ENCODE measurements at places on chromosomes 2 and 18. TPM values are rescaled to one million over a fixed set of nuclear protein-coding genes. Genes with fewer than 3 reads are reported as not detected.

TMEFF2 gene
- 0.08 TPM for polyA plus RNA-seq

GDF7 gene
- 0.56 TPM for polyA plus RNA-seq

B3GNT7 gene
- polyA plus RNA-seq: 1.6 TPM

AKAIN1 gene
- not detected for polyA plus RNA-seq

HOXD9 gene
- polyA plus RNA-seq: 0.99 TPM

NFATC1 gene
- 1.3 TPM for polyA plus RNA-seq

CRYGC gene
- not detected for polyA plus RNA-seq

LGALSL gene
- polyA plus RNA-seq: 16.8 TPM

IL36A gene
- polyA plus RNA-seq: 243 TPM

GCG gene
- polyA plus RNA-seq: 0.14 TPM

HRH4 gene
- polyA plus RNA-seq: 0.01 TPM

ZSWIM2 gene
- not detected for polyA plus RNA-seq

All from esophagus (tissue), 2 donors.